ENCODE measurements at places on chromosomes 12 and 14.

DNA sequence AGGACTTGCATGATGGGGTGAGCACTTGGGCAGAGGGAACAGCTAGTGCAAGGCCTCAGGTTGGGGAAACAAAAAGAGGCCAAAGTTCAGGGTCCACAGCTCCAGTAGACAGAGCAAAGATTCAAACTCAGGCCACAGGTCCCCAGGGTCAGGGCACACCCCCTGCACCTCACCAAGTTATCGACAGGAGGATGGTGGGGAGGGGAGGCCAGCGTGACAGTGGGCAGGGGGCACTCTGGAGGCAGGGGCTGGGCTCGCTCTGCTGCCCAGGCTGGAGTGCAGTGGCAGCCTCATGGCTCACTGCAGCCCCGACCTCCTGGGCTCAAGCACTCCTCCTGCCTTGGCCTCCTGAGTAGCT, 32.4 kb upstream of the ULK1 start:
- no peak for DNase-seq

DNA sequence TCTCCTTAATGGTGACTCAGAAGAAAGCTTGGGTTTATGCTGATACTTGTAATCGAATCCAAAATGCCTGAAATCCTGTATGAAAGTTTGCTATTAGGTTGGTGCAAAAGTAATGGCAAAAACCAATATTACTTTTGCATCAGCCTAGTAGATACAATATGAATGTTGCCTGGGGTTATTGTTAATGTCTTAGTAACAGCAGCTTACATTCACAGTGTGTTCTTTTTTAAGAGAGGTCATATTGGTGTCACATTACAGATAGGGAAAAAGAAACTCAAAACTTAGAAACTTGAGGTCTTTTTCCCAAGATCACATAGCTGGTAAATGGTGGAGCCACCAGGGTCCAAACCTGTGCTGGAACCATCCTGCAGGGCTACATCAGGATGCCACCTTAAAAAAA, 25.2 kb downstream of the SRGAP1 start:
- no peak for DNase-seq

DNA sequence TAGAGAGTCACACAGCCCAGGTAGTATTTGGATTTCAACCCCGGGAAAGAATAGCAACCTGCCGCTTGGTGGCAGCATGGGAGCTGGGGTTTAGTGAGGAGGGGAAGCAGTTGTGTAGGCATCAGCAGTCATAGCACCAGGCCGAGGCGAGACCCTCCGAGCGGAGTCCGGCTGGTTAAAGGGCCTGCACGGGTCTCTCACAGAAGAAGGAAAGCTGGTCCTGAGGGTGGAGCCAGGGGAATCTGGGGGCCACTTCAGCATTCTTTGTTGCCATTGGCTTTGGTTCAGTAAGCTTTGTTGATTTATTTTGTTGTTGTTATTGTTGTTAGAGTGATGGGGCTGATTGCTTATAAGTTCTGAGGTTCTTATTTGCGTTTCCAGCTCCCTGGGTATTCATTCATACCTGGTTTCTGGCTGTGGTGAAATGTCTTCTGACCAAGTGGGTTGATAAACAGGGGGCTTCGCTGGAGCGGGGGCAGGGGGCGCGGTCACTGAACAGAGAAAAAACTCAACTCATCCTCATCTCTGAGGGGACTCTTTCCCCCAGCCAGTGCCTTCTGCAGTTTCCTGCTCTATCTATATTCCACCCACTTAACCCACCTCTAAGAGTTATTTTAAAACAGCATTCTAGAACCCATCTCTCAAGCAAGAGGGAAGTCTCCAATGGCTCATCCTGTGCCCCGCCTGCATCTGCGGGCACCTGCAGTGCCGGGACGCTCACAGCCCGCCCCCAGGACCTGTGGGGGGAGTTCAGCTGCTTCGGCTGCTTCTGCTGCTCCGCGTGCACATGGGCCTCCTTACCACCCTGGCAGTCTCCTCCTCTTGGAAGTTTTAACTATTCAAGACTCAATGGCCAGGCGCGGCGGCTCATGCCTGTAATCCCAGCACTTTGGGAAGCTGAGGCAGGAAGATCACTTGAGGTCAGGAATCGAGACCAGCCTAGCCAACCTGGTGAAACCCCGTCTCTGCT, 11.6 kb downstream of the CKB start:
- DNase-seq = no peak

DNA sequence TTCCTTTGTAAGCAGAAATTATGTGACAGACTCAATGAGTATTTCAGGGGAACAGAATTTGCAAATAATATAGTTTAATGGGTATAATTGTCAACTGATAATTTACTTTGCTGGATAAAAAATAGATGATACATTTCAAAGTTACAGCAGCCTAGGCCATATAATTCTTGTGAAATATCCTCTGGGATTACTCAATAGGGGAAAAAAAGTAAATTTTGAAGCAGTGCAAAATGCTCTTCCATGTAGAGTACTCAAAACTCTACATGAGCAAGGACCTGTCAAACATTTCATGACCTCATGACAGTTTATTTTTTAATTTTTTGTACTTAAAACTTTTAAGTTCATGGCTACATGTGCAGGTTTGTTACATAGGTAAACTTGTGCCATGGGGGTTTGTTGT, 163.3 kb downstream of the DACT1 start:
- no peak for DNase-seq

- no peak for DNase-seq
Observed at GRCh38 chr14:52551696-52552062, 626 bp downstream of the TXNDC16 start.

DNA sequence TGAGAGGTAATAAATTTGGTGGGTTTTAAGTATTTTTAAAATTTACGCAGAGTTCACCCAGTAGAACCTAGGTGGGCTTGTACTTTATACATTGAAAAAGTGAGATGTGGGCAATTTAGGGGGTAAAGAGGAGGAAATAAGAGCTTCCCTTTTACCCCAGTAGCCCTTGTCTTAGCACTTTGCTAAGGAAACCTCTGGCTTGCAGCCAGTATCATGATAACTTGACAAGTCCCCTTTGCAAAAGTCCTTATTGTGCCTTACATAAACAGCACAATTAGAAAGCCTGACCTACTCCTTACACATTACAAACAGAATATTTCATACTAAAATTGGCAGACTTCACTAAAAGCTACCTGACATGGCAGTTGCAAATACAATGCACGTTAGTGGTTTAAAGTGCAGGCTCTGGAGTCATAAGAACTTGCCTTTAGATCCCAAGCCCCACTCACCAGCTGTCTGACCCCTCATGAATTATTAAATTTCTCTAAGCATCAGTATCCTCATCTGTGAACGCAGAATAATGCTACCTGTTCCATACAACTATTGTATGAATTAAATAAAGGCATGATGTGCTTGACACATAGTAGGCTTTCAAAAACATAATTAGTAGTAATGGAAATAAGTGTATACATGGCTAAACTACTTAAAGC, 53.2 kb upstream of the NELL2 start:
- no peak for DNase-seq

DNA sequence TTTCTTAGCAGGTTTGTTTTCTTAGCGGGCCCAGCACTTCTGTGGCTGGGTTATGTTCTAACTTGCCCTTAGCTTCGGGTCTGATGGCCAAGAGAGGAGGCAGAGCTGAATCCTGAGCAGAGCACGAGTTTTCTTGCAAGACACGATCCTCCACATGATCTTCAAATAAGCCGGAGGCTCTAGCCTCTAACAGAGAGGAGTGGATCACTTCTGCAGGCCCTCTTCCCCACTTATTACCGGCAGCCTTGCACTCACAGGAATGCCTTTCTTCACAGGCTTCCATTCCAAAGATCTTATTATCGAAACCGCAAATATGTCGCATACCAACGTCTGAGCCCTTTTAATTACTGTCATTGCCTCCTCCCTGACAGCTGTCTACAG, 79.5 kb downstream of the SINHCAF start:
- DNase-seq = no peak

DNA sequence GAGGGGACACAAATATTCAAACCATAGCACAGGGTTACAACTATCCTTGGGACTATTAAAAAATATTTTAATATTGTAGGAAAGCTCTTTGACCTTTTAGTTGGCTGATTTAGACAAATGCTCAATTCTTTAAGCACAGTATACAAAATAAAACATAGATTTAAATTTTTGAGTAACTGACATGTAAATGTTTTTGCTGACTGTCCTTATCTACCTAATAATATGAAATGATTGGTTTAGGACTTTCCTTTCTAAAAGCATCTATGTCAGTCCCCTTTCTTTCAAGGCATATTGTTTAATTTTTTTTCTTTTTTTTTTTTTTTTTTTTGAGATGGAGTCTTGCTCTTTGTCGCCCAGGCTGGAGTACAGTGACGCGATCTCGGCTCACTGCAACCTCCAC, 16.5 kb upstream of the OR6J1 start:
- no peak for DNase-seq

DNA sequence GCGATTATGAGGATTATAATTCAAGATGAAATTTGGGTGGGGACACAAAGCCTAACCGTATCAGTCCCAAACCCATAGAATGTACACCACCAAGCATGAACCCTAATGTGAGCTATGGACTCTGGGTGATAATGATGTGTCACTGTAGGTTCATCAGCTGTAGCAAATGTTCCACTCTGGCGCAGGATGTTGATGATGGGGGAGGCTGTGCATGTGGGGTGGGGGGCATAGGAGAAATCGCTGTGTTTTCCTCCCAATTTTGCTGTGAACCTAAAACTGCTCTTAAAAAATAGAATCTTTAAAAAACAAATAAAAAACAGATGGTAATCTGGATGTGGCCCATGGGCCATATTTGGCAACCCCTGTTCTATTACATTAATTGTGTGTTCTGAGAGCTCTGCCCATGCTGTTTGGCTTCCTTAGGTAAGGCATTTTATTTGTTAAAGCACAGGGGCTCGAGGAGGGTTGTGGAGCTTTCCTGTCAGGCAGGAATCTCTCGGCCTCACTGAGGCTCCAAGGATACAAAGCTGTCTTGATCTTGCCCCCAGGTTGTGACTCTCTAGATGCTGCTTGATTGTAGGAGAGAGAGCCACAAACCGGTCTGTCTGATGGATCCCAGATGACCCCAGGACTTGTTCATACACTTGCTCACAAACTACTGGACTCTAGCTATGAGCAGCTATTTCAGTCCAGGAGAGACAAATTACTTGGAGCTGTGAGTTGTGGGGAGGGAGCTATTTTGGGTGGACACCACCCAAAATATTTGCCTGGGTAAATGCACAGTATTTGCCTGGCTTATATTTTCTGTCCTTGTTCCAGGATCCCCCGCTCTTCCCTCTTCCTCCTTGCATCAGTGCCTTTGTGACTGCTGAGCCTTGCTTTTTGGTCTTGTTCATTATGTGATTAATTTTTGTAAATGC, 340.2 kb downstream of the MED13L start:
- no peak for DNase-seq

DNA sequence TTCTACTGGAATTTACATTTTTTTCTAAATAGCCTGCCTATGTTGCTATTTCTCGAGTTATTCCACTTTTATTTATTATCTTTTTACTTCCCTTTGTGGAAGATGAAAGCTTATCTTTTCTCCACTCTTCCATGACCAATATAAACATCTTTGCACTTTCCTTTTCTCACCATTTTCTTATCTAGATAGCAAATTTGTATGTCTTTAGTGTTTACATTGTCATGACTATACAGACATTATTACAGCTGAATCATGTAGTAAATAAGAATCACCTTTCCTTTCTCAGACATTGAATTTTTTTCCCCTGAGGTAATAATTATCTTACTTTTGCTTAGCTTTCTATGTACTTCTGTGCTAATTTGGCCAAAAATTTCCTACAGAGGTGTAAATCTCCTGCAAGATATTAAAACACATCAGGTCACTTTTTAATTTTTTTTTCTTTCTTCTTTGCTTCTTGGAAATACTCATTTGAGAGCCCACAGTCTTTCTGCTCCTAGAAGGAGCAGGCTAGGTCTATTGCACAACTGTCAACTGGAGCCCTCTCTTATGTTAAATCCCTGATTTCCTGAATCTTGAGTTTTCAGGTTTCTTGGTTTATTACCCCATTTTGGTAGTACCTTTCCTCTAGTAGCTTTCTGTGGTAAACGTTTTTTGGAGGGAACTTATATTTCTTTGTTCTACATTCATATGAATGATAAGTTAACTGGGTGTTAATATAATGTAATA, 109.0 kb upstream of the ATP2B1 start:
- DNase-seq = no peak

DNA sequence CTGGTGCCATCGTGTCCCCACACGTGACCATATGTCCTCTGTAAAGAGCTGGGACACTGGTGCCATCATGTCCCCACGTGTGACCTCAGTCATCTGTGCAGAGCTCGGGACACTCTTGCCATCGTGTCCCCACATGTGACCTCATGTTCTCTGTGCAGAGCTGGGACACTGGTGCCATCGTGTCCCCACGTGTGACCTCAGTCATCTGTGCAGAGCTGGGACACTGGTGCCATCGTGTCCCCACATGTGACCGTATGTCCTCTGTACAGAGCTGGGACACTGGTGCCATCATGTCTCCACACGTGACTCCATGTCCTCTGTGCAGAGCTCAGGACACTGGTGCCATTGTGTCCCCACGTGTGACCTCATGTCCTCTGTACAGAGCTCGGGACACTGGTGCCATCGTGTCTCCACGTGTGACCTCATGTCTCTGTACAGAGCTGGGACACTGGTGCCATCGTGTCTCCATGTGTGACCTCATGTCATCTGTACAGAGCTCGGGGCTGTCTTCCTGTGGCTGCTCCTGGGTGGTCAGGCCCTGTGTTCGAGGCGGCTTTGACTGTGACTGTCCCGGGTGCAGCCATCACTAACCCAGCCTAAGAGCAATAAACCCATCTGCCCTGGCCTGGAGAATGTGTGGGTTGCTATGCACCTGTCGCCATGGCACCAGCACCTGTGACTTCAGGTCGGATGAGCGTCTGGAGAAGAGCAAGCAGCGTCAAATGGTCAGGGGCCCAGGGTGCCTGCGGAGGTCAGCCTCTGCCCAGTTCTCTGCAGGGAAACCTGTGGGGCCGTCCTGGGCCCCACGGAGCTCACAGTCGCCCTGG, 334.4 kb downstream of the ADGRD1 start:
- no peak for DNase-seq

- no peak for DNase-seq
Observed at GRCh38 chr12:104683831-104684503, 227.2 kb downstream of the CHST11 start.

- no peak for DNase-seq
Observed at GRCh38 chr14:88750413-88750812, 42.3 kb downstream of the EML5 start.

DNA sequence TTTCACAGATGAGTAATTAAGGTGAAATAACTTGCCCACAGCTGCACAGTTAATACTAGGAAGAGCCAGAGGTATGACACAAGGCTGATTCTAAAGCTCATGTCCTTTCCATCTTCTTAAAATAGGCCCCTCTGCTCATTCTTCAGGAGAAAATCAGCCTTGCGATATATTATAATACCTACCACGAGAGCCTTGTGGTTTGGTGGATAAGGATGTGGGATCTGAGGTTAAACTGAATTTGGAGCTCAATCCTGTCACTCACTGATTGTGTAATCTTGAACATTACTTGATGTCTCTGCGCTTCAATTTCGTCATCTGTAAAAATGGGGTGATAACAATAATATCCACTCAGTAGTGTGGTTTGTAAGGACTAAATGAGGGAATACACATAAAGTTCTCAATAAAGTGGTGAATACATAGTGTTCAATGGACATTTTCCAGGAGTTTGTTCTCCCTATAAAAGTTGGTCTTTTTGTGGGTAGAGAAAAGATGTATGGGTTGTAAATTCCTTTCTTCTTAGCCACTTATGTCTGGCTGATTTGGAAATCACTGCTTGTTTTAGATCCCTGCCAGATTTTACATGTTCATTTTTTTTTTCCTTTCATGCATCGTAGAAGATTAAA, 25.1 kb upstream of the ATP2B1 start:
- DNase-seq = no peak
